ENCODE measurements at places on chromosomes 7 and 10.

DNA sequence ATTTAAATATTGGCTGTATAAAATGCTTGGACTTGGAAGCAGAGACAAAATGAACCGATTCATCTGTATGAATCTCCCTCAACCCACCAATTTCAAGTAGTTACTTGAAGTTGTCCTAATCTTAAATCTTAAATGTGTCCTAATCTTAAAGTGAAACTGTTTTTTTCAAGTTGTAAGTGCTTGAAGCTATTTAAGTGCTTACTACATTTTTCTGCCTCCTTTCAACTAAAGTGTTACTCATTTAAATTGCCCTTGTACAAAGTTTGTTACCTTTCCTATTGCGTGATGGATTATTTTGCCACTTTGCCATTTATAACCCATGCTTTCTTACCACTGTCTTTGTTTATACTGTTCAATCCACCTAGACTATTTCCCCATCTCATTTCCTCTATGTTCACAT, 2.8 kb downstream of the BCAP29 start:
- DNase-seq, result no peak

- no peak for DNase-seq
Measured at GRCh38 chr10:107280293-107280692, 115.8 kb upstream of the SORCS1 start.

- DNase-seq, result peak; percentile 73
Measured at GRCh38 chr10:7819121-7819460, 786 bp downstream of the TAF3 start.

- DNase-seq, result no peak
Measured at GRCh38 chr7:134931487-134931886, 54.8 kb upstream of the AGBL3 start.

- DNase-seq, result no peak
Measured at GRCh38 chr7:141659501-141659900, 42.5 kb downstream of the DENND11 start.

GRCh38 chr10:24825551-24825950, 101.9 kb upstream of the ARHGAP21 start:
- no peak for DNase-seq

- no peak for DNase-seq
Measured at GRCh38 chr10:122323941-122324675, 50.4 kb upstream of the PLEKHA1 start.

DNA sequence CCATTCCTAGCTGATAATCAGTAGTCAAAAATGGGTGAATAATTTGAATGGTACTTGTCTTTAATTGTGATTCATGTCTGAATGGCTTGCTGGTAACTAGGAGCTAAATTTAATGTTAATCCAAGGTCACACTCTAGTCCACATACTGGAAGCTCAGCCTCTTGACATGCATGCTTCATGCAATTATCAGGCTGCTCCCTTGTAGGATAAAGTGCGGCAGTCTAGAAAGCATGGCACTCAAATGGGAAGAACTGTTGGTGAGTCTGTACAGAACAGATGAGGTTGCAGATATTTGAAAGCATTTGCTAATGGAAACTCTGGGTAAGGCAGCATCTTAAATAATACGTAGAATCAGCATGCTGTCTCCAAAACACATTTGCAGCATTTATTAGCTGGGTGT, 499.4 kb downstream of the AUTS2 start:
- DNase-seq, result no peak

- no peak for DNase-seq
Measured at GRCh38 chr7:55030314-55030713, 11.5 kb downstream of the EGFR start.

DNA sequence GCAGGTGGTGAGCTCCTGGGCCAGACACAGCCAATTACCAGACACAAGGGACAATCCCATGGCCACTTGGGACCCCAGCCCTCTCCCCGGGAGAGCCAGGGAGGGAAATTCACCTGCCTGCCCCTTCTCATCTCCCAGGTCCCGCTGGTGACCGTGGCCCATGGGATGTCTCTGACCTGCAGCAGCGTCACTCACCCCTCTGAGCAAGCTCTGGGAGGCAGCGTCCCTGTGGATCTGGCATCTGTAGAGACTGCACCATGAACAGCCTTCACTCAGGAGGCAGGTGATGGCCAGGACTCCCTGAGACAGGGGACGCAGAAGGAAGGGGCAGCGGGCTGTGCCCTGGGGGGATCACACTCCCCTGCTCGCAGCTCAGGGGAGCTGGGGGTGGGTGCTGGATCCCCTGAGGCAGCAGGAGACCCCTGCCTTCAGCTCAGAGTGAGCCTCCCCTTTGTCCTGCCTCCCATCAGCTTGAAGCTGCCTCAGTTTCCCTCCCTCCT, 90.8 kb downstream of the FOXL3 start:
- DNase-seq, result no peak

DNA sequence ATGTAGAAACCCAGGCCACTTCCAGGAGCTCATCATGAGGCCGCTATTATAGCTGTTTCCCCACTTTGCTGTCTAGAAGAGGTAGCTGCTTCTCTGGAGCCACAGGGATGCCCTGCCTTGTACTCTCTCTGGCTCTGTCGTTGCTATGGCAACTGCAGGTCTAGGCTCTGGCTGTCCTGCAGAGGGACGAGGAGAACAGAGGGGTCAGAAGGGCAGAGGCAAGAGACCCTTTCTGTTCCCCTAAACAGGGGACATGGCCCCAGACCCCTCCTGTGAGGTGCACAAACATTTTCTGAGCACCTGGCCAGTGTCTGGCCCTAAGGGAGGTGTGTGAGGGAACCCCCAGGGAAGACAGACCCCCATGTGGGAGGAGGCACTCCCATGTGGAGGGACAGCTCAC, 31.4 kb downstream of the ITPRIP start:
- peak; percentile 82 for DNase-seq

- no peak for DNase-seq
Measured at GRCh38 chr7:66399566-66399965, 194.4 kb downstream of the TPST1 start.

GRCh38 chr7:133039614-133040013, 42.3 kb downstream of the CHCHD3 start:
- no peak for DNase-seq

GRCh38 chr10:118585794-118586193, 9.7 kb downstream of the PRLHR start:
- no peak for DNase-seq

- peak; percentile 84 for DNase-seq
Measured at GRCh38 chr7:155007947-155008346, 5.0 kb upstream of the PAXIP1 start.

GRCh38 chr7:57343901-57344622, 105.9 kb upstream of the ZNF716 start:
- no peak for DNase-seq

DNA sequence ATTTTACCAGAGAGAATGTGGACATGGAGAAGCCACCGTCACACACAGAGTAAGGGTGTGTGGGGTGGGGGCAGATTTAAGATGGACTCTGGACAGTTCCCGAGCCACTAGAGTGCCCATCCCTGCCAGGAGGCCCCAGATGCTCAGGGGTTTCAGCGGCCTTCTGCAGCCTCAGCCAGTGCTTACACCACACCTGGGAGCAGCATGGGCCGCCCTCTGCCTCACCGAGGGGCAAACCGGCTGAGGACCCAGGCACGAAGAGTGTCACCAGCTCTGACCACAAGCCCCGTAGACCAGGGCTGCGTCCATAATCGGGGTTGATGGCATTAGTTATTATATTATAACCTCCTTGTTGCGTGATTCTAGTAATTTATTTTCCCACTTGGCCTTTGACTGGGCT, 6.7 kb upstream of the MNX1 start:
- DNase-seq, result no peak

DNA sequence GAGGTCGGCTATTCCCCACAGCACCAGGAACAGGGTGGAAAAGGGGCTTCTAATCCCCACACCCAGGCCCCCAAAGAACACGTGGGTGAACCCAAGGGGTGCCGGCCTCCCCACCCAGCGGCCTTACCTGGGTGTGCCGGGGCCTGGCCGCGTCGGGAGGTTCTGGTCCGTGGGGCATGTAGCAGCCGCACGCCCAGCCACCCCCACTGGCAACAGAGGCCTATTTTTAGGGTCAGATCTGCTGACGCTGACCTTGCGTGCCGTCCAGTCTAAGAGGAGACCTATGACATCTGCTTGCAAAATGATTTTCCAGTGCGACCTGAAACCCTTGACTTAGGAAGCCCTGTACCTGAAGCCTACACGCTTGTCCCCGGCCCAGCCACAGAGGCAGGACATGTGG, 38.0 kb upstream of the SAMD8 start:
- DNase-seq, result no peak

DNA sequence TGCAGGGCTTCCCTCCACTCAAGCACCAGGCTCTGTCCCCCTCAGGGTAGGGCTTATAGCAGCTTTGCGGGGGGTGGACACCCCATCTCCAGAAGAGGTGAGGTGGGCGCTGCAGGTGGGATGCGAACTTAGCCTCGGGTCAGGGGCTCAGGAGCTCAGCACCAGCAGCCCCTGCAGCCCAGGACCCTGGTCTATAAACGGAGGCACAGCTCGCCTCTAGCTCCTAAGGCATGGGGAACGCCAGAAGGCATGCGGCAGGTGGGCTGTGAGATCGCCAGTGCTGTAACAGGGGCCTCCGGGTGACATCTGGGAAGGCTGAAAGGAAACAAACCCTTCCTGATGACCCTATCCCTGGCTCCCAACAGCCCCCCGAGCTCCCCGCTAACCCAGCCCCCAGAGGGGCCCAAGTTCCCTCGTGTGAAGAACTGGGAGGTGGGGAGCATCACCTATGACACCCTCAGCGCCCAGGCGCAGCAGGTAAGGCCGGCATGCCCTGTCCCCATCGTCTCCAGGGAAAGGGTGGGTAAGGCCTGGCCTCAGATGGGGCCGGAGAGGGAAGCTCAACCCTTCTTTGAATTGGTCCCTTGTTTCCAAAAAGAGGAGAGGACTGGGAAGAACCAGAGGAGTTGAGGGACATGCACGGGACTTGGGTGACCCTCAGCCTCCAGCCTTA, 4.2 kb downstream of the NOS3 start:
- DNase-seq, result no peak

Data from mesendoderm (in vitro differentiated cells).